Activated T-helper 17 cell treated with anti-CD3 and anti-CD28 coated beads, Interleukin-2, amount 50 U/mL, for 72 hours (primary cell): ENCODE measurements at places on chromosomes 5 and 9. TPM values are rescaled to one million over a fixed set of nuclear protein-coding genes. Genes with fewer than 3 reads are reported as not detected.

The PAPPA gene
- 0.35 TPM for total RNA-seq

The PCDHB15 gene
- not detected for total RNA-seq

The GRM6 gene
- total RNA-seq, result not detected

- no peak for ATAC-seq
- H3K36me3 ChIP-seq, result no peaks in the 10 kb centered on the region
- no peak overlapping the region for H3K4me3 ChIP-seq
- H3K27me3 ChIP-seq, result peaks cover 5% of the 10 kb centered on the region
- H3K27ac ChIP-seq, result no peak overlapping the region
These were observed 359.3 kb downstream of the LRRC70 start for GRCh38 chr5:62937661-62938558.

DNA sequence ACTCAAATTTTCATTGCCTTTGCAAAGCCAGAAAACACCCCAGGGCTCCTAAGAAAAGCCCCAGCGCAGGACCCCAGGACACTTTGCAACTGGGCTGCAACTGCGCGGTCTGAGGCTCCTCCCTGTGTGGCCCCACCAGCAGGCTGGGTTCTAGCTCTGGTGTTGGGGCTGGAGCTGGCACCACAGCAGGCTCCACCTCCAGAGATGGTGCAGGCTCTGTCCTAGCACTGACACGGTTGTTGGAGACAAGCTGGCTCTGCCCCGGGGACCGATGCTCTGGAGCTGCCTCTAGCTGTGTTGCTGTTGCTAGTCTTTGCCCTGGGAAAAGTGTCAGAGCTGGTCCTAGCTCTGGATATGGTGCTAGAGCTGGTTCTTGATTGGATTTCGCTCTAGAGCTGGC lies 13.6 kb downstream of the LCN10 start:
- peak overlapping the region; percentile 47 for H3K4me3 ChIP-seq
- no peak for ATAC-seq
- H3K4me1 ChIP-seq, result peaks cover 18% of the 10 kb centered on the region
- peaks cover 35% of the 10 kb centered on the region for H3K36me3 ChIP-seq
- no peak overlapping the region for H3K27ac ChIP-seq
- no peaks in the 10 kb centered on the region for H3K27me3 ChIP-seq

DNA sequence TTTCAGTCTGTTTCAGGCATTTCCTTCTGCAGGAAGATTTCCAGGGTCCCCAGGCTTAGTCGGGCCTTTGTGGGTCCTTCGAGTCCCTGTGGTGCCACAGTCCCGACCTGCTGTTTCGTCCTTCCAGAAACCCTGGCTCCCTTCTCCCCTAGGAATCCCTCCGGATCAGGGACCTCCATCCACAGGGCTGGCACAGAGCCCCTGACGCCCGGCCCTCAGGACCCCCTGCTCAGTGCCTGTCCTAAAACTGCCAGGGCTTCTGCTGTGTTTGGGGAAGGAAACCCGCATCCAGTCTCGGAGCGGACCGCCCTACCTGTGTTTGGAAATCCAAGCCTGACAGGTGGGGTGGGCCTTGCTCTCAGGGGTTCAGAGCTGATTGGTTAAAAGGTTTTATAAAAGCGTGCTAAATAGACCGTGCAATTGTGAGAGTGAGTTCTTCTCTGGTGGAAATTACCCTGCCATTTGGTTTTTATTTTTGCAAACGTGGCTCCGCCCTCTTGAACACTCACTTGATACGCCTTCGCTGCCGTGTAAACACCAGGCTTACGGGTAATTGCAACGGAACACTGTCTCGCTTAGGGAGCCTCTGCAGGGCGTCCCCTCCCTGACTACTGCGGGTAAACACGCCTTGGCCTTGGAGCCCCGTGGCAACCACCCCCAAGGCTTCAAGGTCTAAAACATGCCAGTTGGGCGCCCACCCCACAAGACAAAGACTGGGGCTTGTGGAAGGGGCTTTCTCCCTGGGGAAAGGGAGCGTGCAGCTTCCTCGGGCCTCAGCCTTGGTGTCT lies 121.2 kb downstream of the PHF2 start:
- H3K27ac ChIP-seq, result no peak overlapping the region
- no peak overlapping the region for H3K4me3 ChIP-seq
- ATAC-seq, result no peak
- H3K27me3 ChIP-seq, result peaks cover 5% of the 10 kb centered on the region

The ARHGAP26 gene
- total RNA-seq, result 7.8 TPM

The FOXD4 gene
- 0.24 TPM for total RNA-seq

The ZNF300 gene
- 0.71 TPM for total RNA-seq

The CCNO gene
- total RNA-seq, result not detected

DNA sequence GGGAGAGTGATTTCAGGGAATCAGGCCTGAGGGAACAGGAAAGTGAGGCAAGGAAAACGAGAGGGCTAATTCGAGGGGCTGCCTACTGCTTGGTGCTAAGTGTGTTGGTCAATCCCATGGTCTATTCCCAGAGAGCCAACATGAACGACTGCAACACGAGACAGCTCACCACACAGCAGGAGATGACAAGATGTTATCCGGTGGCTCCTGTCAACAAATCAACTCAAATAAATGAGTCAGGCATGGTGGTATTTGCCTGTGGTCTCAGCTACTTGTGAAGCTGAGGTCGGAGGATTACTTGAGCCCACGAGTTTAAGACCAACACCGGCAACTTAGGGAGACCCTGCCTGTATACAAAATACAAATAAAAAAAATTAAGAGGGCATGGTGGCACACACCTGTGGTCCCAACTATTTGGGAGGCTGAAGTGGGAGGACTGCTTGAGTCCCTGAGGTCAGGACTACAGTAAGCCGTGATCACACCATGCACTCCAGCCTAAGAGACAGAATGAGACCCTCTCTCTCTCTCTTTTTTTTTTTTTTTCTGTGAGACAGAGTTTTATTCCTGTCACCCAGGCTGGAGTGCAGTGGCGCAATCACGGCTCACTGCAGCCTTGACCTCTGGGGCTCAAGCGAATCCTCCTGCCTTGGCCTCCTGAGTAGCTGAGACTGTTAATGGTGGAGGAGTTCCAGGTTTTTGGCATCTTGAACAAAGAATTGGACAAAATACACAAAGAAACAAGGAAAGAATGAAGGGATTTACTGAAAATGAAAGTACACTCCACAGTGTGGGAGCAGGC lies 9.0 kb upstream of the FAF2 start:
- peaks cover 10% of the 10 kb centered on the region for H3K4me1 ChIP-seq
- H3K27ac ChIP-seq, result no peak overlapping the region
- H3K27me3 ChIP-seq, result peaks cover 4% of the 10 kb centered on the region
- no peak overlapping the region for H3K4me3 ChIP-seq

DNA sequence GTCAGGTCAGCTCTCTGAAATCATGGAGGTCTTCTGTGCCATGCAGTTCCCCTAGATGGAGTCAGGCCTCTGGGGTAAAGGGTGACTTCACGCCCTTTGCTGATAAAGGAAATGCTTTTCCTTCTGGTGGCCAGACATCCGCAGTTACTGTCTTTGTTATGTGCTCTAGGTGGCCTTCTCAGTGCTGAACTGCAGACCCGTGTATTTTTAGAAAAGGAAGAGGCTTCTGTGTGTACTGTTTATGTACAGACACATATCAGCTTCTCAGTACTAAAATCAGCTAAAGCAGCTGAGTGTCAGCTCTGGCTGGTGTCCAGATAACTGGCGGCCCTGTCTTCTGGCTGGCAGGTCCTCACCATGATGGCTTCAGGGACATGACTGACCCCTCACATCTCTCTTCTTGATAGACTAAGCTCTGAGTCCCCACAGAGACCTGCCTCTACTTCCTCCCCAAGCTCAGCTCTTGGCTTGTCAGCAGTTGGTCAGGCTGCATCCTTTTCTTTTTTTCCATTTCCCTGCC lies 75.3 kb downstream of the ARHGAP26 start:
- no peaks in the 10 kb centered on the region for H3K27me3 ChIP-seq
- no peaks in the 10 kb centered on the region for H3K36me3 ChIP-seq
- ATAC-seq, result no peak
- peak overlapping the region; percentile 54 for H3K27ac ChIP-seq
- H3K4me1 ChIP-seq, result peaks cover 5% of the 10 kb centered on the region

The GLDC gene
- total RNA-seq, result 19.4 TPM

GRCh38 chr9:137136261-137136880 lies 2.6 kb upstream of the GRIN1 start:
- H3K4me3 ChIP-seq, result no peak overlapping the region
- no peak for ATAC-seq
- peaks cover 22% of the 10 kb centered on the region for H3K27me3 ChIP-seq
- no peaks in the 10 kb centered on the region for H3K4me1 ChIP-seq
- H3K27ac ChIP-seq, result no peak overlapping the region

GRCh38 chr5:21263361-21263760 lies 1275.4 kb upstream of the CDH18 start:
- no peaks in the 10 kb centered on the region for H3K36me3 ChIP-seq
- no peak overlapping the region for H3K4me3 ChIP-seq
- ATAC-seq, result no peak
- H3K27ac ChIP-seq, result no peak overlapping the region

DNA sequence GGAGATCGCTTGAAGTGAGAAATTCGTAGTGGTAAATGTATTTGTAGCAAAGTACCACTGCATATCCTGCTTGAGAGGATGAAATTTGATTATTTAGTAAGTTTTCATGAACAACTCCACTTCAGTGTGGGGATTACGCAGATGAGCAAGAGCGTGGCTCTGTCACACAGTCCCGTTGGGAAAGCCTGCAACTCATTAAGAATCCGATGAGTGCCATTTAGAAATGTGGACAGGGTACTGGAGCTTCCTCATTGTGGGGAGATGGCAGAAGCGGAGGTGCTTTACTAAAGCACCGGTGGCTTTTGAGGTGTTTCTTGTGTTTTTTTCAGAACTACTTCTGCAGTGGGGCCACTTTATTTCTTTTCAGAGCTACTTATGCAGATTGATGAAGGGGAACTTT lies 1.4 kb downstream of the TJP2 start:
- H3K27me3 ChIP-seq, result peaks cover 3% of the 10 kb centered on the region
- peaks cover 41% of the 10 kb centered on the region for H3K4me1 ChIP-seq
- peaks cover 4% of the 10 kb centered on the region for H3K36me3 ChIP-seq
- H3K4me3 ChIP-seq, result peak overlapping the region; percentile 85
- H3K27ac ChIP-seq, result peak overlapping the region; percentile 89

DNA sequence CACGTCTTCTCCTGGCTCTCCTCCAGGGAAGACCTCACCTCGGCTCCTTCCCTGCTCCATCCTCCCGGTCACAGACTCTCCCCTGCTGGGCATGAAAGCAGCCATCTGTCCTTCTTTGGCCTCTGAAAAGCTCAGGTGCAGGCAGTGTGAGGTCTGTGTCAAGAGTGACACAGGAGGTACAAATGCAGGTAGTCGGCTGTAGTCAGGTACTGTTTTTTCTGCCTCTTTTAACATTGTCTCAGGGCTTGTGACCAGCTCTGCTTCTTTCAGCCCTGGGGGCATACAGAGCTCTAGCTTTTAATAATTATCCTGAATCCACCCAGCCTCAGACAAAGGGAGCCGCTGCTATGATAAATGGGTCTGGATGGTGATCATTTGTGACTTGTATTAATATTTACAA lies 46.4 kb downstream of the C5orf15 start:
- ATAC-seq, result no peak
- H3K4me3 ChIP-seq, result no peak overlapping the region
- peaks cover 5% of the 10 kb centered on the region for H3K27me3 ChIP-seq
- H3K27ac ChIP-seq, result no peak overlapping the region

GRCh38 chr9:120925535-120926396 lies 830 bp downstream of the TRAF1 start:
- peak; percentile 72 for ATAC-seq
- peaks cover 77% of the 10 kb centered on the region for H3K36me3 ChIP-seq
- peak overlapping the region; percentile 91 for H3K4me3 ChIP-seq
- H3K27me3 ChIP-seq, result no peaks in the 10 kb centered on the region
- H3K4me1 ChIP-seq, result peaks cover 25% of the 10 kb centered on the region

DNA sequence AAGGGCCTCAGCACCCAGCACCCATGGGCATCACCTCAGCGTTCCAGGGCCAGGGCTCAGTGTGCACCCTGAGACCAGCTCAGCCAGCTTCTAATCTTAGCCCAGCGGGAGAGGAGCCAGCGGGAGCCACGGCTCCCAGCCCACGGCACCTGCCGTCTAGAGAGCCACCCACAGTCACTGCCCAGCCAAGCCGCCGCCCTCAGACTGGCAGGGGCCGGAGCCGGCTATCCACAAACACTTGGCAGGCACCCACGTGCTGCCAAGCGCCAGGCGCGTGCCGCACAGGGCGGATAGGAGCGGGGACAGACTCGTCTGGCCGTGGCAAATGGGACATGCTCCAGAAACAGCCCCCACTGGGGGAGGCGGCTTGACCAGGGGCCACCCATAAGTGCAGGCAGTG lies 18.6 kb downstream of the BRD3 start:
- peaks cover 39% of the 10 kb centered on the region for H3K36me3 ChIP-seq
- no peak overlapping the region for H3K4me3 ChIP-seq
- no peak overlapping the region for H3K27ac ChIP-seq
- ATAC-seq, result no peak
- no peaks in the 10 kb centered on the region for H3K4me1 ChIP-seq
